ENCODE measurements at places on chromosomes 12 and 14. TPM values are rescaled to one million over a fixed set of nuclear protein-coding genes. Genes with fewer than 3 reads are reported as not detected.

Gene KLRF2
- total RNA-seq: not detected

Gene FOXM1
- total RNA-seq: 79.3 TPM

Gene GLT1D1
- total RNA-seq: not detected

Gene SRRM4
- total RNA-seq: not detected

Gene IL26
- total RNA-seq: 2.1 TPM

Gene GYS2
- total RNA-seq: not detected

Gene FOXN4
- not detected for total RNA-seq

Gene ZCRB1
- total RNA-seq: 88.1 TPM

Gene PLEKHD1
- total RNA-seq: 0.05 TPM

Gene ZBTB25
- 24.2 TPM for total RNA-seq

Gene KRT2
- total RNA-seq: not detected

Gene DEPDC4
- 2.4 TPM for total RNA-seq

Gene GLI1
- not detected for total RNA-seq

Gene LMBR1L
- 59.1 TPM for total RNA-seq

Gene GSC
- not detected for total RNA-seq

Gene EML1
- 1.5 TPM for total RNA-seq

Gene SERPINA4
- not detected for total RNA-seq

Gene KITLG
- 0.07 TPM for total RNA-seq

Gene C12orf54
- not detected for total RNA-seq

Gene SLCO1C1
- total RNA-seq: not detected

Gene DDN
- 0.26 TPM for total RNA-seq

Gene SLC17A8
- not detected for total RNA-seq

Gene TMPRSS12
- total RNA-seq: not detected

Gene GLIPR1
- 6.8 TPM for total RNA-seq

Gene MYH6
- total RNA-seq: 0.05 TPM

Gene RNF212B
- total RNA-seq: not detected

Gene RILPL1
- 4.0 TPM for total RNA-seq

Gene PPTC7
- total RNA-seq: 37.0 TPM

Gene SERPINA12
- not detected for total RNA-seq

Gene RFX4
- total RNA-seq: not detected

Gene SLC16A7
- 35.8 TPM for total RNA-seq

Gene IQSEC3
- 0.29 TPM for total RNA-seq

Gene DLGAP5
- total RNA-seq: 92.7 TPM

Gene LEMD3
- total RNA-seq: 16.5 TPM
